ENCODE measurements at places on chromosomes 5 and 9.
A peak's percentile ranks its signal among the peaks of the same experiment; 100 is the strongest.

DNA sequence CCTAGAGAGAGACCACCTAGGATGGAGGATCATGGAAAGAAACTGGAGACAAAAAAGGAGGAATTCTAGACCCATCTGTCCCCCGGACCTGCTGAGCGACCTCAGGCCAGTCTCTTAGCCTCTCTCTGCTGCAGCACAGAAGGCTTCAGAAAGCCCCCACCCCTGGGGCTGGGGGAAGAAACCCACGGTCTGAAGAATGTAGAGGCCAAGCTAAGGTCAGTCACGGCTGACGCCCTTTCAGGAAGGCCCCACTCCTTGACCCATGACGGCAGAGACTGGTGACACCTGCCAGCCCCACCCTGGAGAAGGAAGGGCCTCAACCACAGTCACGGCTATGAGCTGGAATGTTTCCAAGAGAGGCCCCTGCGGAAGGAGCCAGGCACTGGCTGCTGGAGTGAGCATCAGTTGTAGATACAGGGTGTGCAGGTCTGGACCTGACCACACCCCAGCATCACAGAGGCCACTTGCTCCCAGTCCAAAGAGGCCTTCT lies 120.5 kb upstream of the BOD1 start:
- H3K27me3 ChIP-seq: no peaks in the 10 kb centered on the region
- no peaks in the 10 kb centered on the region for H3K4me1 ChIP-seq
- no peaks in the 10 kb centered on the region for H3K36me3 ChIP-seq
- no peak for DNase-seq

GRCh38 chr5:128213340-128213739 lies 129.8 kb downstream of the SLC12A2 start:
- no peak for DNase-seq
- H3K27ac ChIP-seq: no peak overlapping the region
- H3K4me3 ChIP-seq: no peak overlapping the region
- H3K36me3 ChIP-seq: no peaks in the 10 kb centered on the region
- H3K4me1 ChIP-seq: no peaks in the 10 kb centered on the region

GRCh38 chr5:29796013-29796412 lies 1397.5 kb upstream of the CDH6 start:
- DNase-seq: no peak
- no peak overlapping the region for H3K4me3 ChIP-seq
- H3K36me3 ChIP-seq: no peaks in the 10 kb centered on the region
- no peaks in the 10 kb centered on the region for H3K27me3 ChIP-seq
- H3K27ac ChIP-seq: no peak overlapping the region

GRCh38 chr9:89740722-89741121 lies 135.9 kb downstream of the GADD45G start:
- no peaks in the 10 kb centered on the region for H3K36me3 ChIP-seq
- H3K4me3 ChIP-seq: no peak overlapping the region

DNA sequence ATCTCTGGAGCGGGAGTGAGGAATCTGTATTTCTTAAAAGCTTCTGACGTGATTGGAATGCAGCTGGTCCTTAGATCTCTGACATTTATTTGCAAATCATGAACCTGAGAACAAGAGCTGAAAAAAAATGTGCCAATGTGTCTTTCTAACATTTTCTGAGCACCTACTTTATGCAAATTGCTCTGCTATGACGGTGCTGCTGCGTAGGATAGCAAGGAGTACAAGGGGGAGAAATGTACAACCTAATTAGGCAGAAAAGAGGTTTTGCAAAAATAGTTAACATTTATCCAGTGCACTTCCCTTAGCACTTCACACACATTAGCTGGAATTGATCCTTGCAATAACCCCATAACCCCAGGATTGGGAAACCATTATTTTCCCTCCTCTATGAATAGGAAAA lies 357.5 kb downstream of the TLE4 start:
- H3K4me3 ChIP-seq: no peak overlapping the region
- no peaks in the 10 kb centered on the region for H3K36me3 ChIP-seq
- no peak for DNase-seq
- no peaks in the 10 kb centered on the region for H3K27me3 ChIP-seq
- H3K27ac ChIP-seq: no peak overlapping the region

GRCh38 chr5:149886692-149887470 lies 57.7 kb downstream of the PDE6A start:
- no peak overlapping the region for H3K4me3 ChIP-seq
- H3K4me1 ChIP-seq: no peaks in the 10 kb centered on the region
- H3K36me3 ChIP-seq: no peaks in the 10 kb centered on the region
- no peak overlapping the region for H3K27ac ChIP-seq
- no peaks in the 10 kb centered on the region for H3K27me3 ChIP-seq

GRCh38 chr5:99176186-99176585 lies 247.4 kb upstream of the CHD1 start:
- H3K27me3 ChIP-seq: no peaks in the 10 kb centered on the region
- no peak overlapping the region for H3K4me3 ChIP-seq
- H3K36me3 ChIP-seq: no peaks in the 10 kb centered on the region
- H3K27ac ChIP-seq: no peak overlapping the region

DNA sequence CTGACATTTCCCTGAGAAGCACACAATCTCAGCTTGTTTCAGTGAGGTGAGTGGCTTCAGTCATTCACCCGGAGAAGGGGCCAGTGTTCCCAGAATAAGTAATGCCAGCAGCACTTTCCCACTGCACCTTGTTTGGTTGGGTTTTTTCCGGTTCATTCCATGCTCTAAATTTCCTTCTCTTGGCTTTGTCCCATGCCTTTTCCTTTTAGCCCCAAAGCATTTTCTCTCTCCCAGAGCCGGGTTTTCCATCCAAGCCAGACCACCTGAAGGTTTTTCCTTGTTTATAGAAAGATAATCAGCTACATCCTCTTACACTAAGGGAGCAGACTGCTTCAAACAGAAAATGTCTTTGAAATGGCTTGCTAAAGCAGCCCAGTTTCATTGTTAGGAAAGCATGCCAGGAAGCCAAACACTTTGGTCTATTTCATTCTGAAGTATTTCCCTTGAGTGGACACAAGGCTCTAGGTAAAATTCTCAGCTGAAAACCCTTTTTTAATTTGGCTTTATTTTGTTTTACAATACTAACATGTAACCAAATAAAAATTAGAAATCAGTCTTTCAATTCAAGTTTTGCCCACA lies 501.6 kb downstream of the DTWD2 start:
- H3K4me1 ChIP-seq: no peaks in the 10 kb centered on the region
- H3K27ac ChIP-seq: no peak overlapping the region
- no peak for DNase-seq
- H3K27me3 ChIP-seq: no peaks in the 10 kb centered on the region

GRCh38 chr9:109033941-109034700 lies 20.8 kb upstream of the CTNNAL1 start:
- H3K4me1 ChIP-seq: no peaks in the 10 kb centered on the region
- H3K27me3 ChIP-seq: no peaks in the 10 kb centered on the region
- peaks cover 11% of the 10 kb centered on the region for H3K36me3 ChIP-seq
- H3K4me3 ChIP-seq: no peak overlapping the region
- DNase-seq: no peak

DNA sequence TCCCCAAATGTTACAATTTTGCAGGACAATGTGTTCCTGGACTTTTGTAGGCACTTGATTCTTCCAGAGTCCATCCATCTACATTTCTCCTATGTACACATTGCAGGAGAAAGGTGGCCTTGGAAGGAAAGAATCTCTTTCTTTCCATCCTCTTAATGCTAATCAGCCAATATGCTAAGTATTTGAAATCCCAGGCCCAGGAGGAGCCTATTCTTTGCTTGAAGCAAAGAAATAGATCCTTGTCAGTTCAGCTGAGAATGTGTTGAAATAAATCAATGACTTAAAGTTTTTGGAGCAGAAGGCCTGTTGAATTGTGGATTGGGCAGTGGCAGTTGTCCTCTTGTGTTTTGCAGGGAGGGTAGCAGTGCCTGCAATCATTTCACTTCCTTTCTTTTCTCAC lies 113.3 kb downstream of the PTTG1 start:
- no peaks in the 10 kb centered on the region for H3K4me1 ChIP-seq
- no peak overlapping the region for H3K27ac ChIP-seq

DNA sequence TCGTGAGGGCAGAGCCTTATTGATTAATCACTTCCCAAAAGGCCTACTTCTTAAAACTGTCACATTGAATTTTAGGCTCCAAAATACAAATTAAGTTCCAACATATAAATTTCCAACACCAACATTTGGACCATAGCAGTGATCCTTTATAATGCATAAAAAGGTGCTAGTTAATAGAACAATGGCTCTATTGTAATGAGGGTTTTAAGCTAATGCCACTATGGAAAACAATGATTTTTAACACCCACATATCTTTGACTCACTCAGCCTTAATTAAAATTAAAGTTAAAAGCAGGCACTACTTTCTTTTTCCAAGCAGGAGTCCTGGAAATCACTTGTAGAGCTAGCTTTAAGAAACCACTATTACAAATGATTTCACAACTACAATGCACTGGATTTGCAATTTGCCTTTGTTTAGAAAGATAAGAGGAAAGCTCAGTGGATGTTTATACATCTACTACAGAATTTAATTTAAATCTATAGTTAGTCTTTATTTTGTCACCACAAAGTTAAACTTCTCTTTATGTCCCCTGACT lies 41.8 kb downstream of the DPYSL3 start:
- no peaks in the 10 kb centered on the region for H3K36me3 ChIP-seq
- no peaks in the 10 kb centered on the region for H3K4me1 ChIP-seq
- H3K27ac ChIP-seq: no peak overlapping the region

GRCh38 chr5:63500242-63500641 lies 462.0 kb downstream of the HTR1A start:
- H3K27me3 ChIP-seq: no peaks in the 10 kb centered on the region
- H3K36me3 ChIP-seq: no peaks in the 10 kb centered on the region
- H3K27ac ChIP-seq: no peak overlapping the region
- no peaks in the 10 kb centered on the region for H3K4me1 ChIP-seq
- no peak for DNase-seq

DNA sequence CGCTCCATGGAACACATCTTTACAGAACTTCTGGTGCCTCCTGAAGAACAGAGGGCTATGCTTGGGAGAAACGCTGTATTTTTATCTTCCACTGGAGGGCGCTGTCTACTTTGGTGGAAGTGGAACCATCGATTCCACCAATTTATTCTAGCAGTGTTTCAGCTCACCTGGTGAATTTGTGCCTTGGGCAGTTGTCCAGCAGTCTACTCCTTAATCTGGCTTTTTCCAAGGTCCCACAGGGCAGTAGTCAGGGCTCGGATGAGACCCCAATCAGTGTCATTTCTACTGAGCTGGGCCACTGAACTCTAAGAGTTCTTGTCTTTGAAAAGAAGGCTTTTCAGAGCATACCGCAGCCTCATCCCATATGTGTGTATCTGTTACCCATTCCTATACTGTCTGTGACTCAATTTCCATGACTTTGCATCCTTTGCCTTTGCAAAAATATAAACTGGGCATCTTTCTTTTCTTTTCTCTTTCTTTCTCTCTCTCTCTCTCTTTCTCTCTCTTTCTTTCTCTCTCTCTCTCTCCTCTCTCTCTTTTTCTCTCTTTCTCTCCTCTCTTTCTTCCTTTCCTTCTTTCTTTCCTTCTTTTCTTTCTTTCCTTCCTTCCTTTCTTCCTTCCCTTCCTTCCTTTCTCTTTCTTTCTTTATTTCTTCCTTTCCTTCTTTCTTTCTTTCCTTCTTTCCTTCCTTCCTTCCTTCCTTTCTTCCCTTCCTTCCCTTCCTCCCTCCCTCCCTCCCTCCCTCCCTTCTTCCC lies 138.4 kb upstream of the ZNF618 start:
- peak; percentile 66 for DNase-seq
- no peaks in the 10 kb centered on the region for H3K27me3 ChIP-seq
- no peak overlapping the region for H3K4me3 ChIP-seq
- no peaks in the 10 kb centered on the region for H3K36me3 ChIP-seq

- H3K4me3 ChIP-seq: no peak overlapping the region
- H3K27me3 ChIP-seq: no peaks in the 10 kb centered on the region
- no peak overlapping the region for H3K27ac ChIP-seq
- DNase-seq: no peak
- no peaks in the 10 kb centered on the region for H3K4me1 ChIP-seq
Measured at GRCh38 chr5:101676646-101677045, 619.4 kb downstream of the SLCO4C1 start.

DNA sequence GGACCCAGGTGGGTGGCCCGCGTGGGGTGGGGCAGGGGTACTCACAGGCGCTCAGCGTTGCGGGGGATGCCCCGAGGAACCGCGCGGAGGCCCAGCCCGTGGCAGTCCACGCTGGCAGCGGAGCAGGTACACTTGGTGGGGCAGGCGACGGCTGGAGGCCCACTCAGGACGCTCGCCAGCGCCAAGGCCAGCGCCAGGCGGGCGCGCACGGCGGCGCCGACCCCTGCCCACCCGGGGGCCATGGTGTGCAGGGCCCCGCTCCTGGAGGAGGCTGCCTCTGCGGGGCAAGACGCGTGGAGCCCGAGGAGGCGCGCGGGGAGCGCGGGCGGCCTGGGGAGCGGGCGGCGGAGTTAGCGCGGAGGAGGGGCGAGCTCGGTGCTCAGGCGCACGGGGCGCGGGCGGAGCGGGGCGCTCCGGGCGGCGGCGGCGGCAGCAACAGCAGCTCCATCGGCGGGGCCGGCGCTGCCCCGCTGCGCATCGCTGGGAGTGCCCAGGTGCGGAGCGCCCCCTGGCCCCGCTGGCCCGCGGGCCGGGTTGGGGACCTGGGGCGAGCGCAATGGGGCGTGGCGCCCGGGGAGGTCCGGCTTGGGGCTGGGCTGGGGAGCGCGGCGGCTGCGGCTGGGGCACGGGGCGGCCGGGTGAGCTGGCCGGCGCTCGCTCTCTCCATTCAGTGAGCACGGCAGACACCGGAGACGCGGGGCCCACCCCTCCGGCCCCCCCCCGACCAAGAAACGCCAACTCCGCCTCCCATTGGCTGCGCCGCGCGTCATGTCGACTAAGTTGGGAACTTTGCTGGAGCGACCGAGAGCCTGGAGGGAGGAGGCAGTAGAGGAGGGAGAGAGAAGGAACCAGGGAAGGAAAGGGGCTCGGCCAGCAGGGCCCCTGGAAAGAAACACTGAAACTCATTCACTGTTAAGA lies at the start of gene SLIT3:
SLIT3 (minus strand) TSS at position 672 of the 918 bp plus-strand sequence; CDS start at position 242, 430 bp downstream.
- peak within 1 kb of the TSS; percentile 76 for H3K4me3 ChIP-seq
- no peaks in the 10 kb centered on the region for H3K36me3 ChIP-seq
- H3K27me3 ChIP-seq: no peaks in the 10 kb centered on the region
- H3K4me1 ChIP-seq: no peaks in the 10 kb centered on the region
- peak; percentile 90 for DNase-seq
- H3K27ac ChIP-seq: peak within 1 kb of the TSS; percentile 71

DNA sequence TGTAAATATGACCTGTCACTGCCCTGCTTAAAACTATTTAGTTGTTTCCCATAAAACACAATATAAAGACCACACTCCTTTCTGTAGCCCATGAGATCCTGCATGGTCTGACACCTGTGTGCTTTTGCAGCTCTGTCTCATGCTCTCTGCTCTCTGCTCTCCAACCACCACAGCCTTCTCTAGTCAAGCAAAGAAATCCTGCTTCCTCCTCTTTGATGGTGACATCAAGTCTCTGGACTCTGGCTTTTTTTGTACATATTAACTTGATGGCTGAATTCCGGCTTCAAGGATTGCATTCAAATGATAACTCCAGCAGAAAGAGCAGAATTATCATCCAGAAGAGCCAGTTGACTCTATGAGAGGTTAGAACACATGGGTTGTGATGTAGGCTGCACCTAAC lies 58.2 kb downstream of the CHSY3 start:
- no peaks in the 10 kb centered on the region for H3K27me3 ChIP-seq
- H3K4me3 ChIP-seq: no peak overlapping the region
- peak overlapping the region; percentile 74 for H3K27ac ChIP-seq
- H3K4me1 ChIP-seq: peaks cover 17% of the 10 kb centered on the region
- no peaks in the 10 kb centered on the region for H3K36me3 ChIP-seq
- no peak for DNase-seq
